ENCODE measurements at places on chromosomes 6 and 20. TPM values are rescaled to one million over a fixed set of nuclear protein-coding genes. Genes with fewer than 3 reads are reported as not detected.
A peak's percentile ranks its signal among the peaks of the same experiment; 100 is the strongest.

- DNase-seq, result peak; percentile 87
These were observed 171.4 kb downstream of the GMPR start for GRCh38 chr6:16409531-16410441.

DNA sequence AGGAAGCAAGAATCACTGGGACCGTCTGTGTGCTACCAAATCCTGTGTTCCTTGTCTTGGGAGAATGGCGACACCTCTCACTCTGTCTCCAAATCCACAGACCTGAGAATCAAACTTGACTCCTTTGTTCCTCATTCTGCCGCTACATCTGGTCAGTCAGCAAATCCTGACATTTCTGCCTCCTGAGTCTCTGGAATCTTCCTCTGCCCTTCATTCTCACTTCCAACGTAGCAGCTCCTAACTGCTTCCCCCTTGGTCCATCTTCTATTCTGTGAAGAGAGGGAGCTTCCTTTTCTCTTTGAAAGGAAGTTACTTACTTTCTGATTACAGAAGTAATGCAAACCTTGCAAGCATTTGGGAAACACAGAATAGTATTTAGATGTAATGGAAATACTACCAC, 37.7 kb downstream of the SYTL3 start:
- no peak for DNase-seq

- DNase-seq, result peak; percentile 93
These were observed 369.4 kb upstream of the CITED2 start for GRCh38 chr6:139743664-139744437.

DNA sequence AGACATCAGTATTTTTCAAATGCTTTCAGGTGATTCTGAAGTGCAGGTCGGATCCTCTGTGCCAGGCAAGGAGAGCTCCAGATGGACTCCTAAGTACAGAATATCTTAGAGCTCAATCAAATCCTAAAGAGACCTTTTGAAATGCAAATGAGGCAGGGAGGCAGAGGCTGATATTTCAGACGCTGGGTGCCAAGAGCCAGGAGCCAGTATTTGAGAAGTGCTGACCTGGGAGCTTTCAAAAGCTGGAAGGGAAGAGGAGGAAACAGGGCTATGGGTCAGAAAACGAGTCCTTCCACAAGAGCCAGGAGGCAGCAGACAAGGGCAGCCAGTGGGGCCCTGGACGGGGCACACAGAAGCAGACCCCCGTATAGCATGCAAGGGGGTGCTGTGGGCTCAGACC, 46.1 kb upstream of the DSN1 start:
- no peak for DNase-seq

DNA sequence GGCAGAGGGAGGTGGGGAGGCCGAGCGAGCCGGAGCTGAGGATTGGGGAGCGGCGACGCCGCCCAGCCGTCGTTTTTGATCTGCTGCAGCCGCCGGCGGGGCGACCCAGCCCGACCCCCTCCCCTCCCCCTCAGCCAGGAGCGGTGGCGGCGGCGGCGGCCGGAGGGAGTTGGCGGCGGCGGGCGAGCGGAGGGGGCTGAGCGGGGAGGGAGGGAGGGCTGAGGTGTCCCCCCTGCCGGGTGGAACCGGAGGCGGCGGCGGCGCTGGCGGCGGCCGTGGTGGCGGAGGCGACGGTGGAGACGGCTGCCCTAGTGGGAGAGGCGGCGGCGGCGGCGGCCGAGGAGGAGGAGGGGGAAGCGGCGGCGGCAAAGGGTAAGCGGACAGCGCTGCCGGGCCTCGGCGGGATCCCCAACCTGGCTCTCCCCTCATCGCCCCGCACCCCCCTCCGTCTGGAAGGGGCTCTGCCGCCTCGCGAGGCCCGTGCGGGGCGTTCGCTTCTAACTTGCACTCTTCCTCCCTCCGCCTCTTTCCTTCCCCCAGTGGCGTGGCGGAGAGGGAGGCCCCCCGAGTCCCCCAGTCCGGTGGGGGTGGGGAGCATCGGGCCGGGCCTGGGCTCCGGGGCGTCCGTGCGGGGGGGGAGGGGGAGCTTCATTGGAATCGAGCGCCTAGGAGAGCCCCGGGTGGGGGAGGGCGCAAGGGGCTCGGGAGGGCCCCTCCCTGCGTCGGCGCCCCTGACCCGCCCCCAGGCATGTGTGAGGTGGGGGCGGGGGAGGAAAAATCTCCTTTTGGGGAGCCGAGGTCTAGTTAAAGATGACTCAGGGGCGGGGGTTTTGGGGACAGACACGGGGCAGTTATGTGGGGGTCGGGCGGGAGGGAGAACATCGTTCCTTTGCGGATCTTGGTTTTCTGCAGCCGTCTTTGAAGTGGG, at the start of gene TAB2:
TSS of gene TAB2 (plus strand) at position 69 of the 928 bp plus-strand sequence. CDS start 52,286 bp downstream, outside the sequence.
- DNase-seq, result peak; percentile 72

DNA sequence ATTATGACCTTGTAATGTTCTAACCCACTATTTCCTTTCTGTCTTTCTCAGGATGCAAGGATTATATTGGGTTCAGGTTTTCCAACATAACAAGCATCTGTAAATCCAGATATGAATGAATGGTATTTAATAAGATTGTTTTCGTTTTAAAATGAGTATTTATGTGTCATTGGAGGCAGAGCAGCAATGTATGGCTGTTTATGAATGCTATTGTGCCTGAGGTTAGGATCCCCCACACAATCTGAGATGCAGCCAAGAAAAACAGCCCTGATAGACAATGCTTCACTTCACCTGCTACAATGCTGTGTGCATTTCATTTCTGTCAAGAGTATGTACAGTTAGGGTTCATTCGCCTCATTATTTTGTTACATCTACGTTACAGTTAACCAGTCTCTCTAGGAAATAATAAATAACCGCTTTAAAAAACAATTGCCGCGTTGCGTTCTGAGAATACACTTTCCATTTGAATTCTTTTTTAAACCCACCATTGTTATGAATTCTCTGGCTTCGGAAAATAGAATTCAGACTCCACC, 19.6 kb downstream of the TFAP2A start:
- no peak for DNase-seq

GRCh38 chr6:134706153-134706552, 243.7 kb downstream of the ALDH8A1 start:
- DNase-seq, result no peak

DNA sequence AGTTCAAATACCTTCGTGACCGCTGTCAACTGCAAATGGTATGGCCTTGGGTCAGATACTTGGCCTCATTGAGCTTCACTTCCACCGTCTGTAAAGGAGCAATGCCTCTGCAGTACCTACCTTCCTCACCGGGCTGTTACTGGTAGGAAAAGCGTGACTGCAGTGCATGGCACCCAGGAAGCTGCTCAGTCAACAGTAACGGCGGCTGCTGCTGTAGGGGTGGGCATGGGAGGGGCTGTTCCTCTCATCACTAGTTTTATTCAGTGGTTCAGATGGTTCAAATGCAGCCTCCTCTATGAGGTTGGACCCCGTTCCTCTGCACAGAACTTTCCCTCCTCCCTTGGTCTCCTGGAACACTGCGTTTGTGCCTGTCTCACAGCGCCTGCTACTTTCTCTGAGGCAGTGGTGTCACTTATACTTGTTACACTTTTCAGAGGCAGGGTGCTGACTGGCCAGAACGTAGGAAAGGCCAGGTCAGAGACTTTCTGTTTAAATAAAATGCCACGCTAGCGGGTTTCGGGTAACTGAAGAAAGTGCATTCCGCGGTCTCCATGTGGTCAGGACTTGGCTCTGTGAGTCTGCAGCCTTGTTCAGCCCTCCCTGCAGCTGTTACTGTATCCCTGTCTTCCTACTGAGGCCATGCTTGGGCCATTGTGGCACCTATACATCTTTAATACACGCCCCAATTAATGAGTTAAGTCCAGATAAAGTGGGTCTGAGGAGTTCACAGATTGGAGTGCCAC, 279.6 kb downstream of the NRN1 start:
- no peak for DNase-seq

DNA sequence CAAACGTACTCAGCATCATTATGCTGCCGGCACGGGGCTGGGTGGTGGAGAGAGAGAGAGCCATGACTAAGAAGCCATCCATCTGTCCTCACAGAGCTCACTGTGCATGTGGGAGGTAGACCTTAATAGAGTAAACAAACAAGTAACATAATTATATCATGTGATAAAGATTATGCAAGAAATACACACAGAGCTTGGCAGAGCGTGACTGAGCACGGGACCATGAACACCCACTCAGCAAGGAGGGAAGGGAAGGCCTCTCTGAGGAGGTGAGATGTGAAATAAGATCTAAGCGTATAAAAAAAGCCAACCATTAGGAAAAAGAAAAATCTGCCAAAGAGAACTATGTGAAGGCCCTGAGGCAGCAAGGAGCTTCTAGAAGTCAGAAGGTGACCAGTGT, 207.5 kb downstream of the PTPRT start:
- DNase-seq, result no peak

GRCh38 chr6:161547617-161548016, 273.8 kb upstream of the AGPAT4 start:
- peak; percentile 21 for DNase-seq

GRCh38 chr6:7025861-7026260, 81.9 kb upstream of the RREB1 start:
- no peak for DNase-seq

DNA sequence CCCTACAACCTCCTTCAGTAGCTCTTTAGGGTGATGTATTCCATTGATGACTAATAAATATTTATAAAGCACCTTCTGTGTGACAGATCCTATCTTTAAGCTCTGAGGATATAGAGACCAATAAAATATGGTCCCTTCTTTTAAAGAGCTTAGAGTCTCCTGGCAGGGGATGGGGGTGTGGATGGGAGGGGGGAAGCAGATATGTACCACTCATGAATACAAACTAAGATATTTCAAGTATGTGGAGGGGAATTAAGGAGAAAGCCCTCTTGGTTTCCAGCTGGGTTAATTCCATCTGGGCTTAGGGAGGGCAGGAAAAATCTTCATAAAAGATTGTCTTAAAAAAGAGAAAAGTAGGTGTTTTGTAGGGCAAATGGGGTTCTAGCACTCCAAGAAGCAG, 21.6 kb upstream of the FBXO9 start:
- DNase-seq, result peak; percentile 45

DNA sequence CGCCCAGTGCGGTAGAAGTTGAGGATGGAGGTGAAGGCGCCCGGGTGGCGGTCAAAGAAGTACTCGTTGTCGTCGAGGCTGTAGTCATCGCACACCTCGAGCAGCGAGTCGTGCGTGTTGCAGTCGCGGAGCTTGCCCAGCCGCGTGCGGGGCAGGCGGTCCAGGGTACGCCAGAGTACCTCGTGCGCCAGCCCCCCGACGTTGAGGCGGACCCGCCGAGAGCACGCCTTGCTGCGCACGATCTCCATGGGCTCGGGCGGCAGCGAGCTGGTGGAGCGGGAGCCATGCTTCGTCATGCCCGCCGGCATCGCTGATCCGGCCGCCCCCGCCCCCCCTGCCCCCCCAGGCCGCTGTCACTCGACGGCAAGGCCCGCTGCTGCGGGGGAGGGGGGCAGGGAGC, 295 bp downstream of the KCNB1 start:
- no peak for DNase-seq

GRCh38 chr6:15752820-15753219, 90.0 kb upstream of the DTNBP1 start:
- DNase-seq, result peak; percentile 15

DNA sequence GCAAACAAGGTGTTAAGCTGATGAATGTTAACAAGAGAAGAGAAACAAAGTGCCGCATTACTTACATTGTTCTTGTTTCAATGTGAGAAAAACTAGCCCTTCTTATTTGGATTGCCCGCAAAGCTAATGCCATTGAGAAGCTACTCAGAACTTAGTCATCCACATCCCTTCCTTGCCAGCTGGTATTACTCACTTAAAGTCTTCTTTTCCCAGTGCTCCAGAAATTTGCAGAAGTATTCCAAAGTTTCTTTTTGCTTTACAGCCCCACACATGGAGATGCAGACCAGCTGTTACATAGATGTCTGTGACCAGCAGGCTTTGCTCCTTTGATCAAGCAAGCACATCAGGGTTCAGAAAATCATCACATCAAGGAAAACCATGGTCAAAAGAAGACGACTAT, 529.0 kb downstream of the TBC1D32 start:
- peak; percentile 24 for DNase-seq

DNA sequence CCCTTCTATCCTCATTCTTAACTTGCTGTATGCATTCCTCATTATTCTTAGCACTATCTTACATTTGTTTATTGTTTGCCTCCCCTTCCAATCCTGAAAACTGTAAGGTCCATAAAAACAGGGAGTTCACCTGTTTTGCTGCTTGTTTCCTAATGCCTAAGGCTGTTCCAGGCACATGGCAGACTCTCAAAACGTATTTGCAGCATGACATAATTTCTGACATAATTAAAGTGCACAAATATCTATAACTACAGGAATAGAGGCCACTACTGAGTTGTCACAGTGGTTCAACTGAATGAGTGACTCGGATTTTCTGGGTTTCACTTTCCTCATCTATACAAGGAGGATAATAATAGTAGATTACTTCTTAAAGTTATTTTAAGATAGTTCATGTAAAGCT, 83.0 kb downstream of the HFE start:
- peak; percentile 17 for DNase-seq

- no peak for DNase-seq
These were observed 214.2 kb upstream of the SUPT3H start for GRCh38 chr6:45591890-45592289.

The SHLD1 gene
- 2.6 TPM for total RNA-seq

The NEDD9 gene
- 4.3 TPM for total RNA-seq

The ABHD16B gene
- total RNA-seq, result not detected

The MCCD1 gene
- total RNA-seq, result not detected

The SH3BGRL2 gene
- total RNA-seq, result 2.2 TPM

The LYRM2 gene
- total RNA-seq, result 30.1 TPM

The COX4I2 gene
- total RNA-seq, result not detected

The CLPSL1 gene
- total RNA-seq, result not detected

The SLC44A4 gene
- not detected for total RNA-seq

The BAK1 gene
- total RNA-seq, result 18.8 TPM

The RNF146 gene
- total RNA-seq, result 46.3 TPM
